Pulmonary artery endothelial cell (primary cell): ENCODE measurements at places on chromosomes 11 and 22. TPM values are rescaled to one million over a fixed set of nuclear protein-coding genes. Genes with fewer than 3 reads are reported as not detected.

Gene F2
- total RNA-seq = 0.14 TPM in 1 of 2 replicates, not detected in the other

Gene TBX10
- total RNA-seq = not detected in 2 replicates

Gene XKR3
- not detected in 2 replicates for total RNA-seq

Gene CRACR2B
- total RNA-seq = 4.1 and 4.3 TPM in 2 replicates

Gene KCNK7
- total RNA-seq = 0.04 and 0.13 TPM in 2 replicates

Gene SLC29A2
- total RNA-seq = 0.33 and 0.85 TPM in 2 replicates

DNA sequence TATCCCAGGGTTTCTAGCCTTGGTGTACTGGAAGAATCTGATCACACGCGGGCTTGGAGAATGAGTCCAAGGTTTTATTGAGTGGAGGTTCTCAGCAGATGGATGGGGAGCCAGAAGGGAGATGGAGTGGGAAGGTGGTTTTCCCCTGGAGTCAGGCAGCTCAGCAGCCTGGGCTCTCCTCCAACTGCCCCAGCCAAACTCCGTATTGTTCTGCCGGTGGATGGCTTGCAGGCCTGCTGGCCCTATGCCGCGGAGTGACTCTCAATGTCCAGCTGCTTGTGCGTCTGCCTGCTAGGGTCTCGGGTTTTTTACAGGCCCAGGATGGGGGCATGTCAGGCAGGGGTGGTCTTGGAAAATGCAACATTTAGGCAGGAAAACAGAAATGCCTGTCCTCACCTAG lies 162.4 kb upstream of the LMO1 start:
- no peak for DNase-seq

DNA sequence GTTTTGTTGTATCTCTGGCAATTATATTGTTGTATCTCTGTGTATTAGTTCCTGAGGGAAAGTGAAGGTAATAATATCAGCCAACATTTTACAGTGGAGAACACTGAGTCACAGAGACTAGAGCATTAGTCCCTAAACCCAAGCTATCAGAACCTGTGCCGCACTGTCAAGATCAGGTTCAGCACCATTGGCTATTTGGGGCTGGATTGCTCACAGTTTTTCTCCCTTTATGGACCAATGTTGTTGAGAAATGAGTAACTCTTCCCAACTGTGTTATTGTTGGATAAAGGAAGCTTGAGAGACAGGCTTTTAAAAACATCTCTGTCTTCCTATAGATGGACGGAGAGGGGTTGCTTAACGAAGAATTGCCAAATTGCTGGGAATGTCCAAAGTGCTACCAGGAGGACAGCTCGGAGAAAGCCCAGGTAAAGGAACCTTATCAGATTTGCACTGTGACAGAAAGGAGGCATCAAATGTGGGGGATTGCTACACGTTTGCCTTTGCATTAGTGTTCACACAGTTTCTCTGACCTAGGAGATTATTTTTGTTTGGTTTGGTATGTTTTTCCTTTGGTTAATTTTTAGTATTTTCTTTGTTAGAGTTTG lies 18.2 kb upstream of the GRK2 start:
- no peak for DNase-seq

DNA sequence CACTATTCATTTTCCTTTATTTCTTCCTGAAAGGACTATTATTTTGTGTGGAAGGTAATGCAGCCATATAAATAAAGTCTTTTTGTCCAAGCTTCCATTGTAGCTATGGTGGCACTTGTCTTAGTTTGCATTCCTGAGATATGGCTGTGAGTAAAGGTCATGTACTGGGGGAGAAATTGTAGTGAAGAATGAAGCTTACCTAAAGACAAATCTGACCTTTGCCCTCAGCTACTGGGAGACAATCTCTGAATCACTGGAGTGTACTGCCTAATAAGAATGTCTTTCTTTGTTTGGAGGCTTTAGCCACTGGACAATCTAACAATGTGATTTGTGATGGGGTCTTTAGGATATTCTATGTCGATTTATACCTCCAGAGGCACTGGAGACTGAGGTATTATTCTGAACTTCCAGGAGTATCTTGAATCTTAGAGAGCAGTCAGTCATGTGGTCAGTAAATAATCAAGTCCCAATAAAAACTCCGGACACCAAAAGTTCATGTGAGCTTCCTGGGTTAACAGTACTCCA lies 39.7 kb upstream of the OR5AK2 start:
- no peak for DNase-seq

GRCh38 chr11:77400271-77400670 lies 73.6 kb downstream of the PAK1 start:
- no peak for DNase-seq

DNA sequence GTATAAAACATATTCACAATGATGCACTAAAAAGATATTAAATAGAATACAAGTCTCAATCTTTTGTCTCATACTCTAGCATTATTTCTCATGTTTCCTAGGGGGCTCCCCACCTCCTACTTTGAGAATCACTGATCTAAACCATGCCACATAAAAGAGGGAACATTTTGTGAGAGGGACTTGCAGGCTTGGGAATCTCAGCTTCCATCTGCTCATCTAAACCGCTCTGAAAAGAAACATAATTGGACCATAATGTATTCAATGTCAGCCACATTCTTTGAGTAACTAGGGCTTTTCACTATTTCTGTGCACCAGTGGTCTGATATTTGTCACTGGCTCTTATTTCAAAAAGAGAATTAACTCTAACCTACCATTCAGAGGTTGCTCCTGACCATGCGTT lies 6.4 kb upstream of the CSRP3 start:
- DNase-seq = no peak

GRCh38 chr11:117816151-117816741 lies 8.3 kb downstream of the FXYD2 start:
- no peak for DNase-seq

GRCh38 chr11:127385071-127385470 lies 384.5 kb upstream of the KIRREL3 start:
- DNase-seq = no peak

DNA sequence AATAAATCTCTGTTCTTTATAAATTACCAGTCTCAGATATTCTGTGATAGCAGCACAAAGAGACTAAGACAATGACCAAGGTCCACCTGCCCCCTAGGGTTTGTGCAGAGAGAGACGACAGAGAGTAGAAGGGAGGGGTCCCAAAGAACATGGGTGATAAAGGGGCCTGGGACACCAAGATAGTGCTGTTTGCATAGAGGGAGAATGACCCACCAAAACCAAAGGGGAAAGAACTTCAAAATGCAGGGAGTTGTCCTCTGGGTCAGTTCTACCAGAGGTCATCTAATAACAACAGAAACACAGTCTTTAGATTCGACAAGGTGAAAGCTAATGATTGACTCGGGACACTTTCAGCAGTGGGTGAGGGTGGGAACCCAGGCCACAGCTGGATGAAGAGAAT lies 23.7 kb downstream of the FAM227A start:
- DNase-seq = no peak

- DNase-seq = no peak
These were observed 46.6 kb upstream of the TTLL12 start for GRCh38 chr22:43233529-43233928.

DNA sequence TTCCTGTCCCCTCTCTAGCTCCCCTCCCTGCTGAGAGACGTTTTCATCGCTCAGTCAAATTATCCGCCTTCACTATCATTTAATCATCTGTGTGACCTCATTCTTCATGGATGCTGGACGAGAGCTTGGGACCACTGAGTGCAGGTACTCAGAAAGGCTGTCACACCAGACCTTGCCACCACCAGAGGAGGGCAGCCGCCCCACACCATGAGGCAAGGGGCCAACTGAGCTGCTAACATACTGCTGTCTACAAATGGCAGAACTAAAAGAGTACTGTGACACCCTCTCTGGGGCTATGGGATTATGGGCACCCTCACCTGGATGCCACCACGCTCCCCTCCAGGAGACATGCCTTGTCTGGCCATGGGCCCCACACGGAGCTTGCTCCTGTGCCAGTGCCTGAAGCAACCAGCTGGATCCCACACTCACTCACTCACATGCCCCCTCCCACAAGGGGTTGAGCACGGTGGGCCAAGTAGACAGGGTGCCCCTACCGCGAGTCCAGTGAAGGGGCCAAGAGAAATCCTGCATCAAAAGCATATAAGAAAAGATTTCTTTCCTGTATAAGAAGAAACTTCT lies 670.0 kb upstream of the CCDC90B start:
- DNase-seq = no peak

GRCh38 chr11:19419021-19419750 lies 178.4 kb upstream of the E2F8 start:
- no peak for DNase-seq

DNA sequence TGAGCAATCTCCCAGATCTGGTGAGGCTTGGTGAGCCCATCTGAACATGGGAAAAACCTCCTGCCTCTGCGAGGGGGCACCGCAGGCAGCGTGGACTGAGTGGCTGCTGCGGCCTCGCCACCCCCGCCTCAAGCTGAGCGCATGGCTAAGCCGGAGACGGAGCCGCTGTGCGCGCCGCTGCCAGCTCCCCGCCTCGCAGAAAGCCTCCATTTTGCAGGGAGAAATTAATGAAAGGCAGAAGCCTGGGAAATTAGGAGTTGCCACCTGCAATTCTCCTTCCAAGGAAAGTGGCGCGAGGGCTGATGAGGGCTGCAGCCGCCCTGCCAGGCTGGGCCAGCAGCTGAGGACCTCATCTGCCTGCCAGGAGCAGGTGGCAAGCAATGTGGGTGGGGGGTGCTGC lies 35.6 kb upstream of the TCF20 start:
- no peak for DNase-seq
